ENCODE measurements at places on chromosomes 4 and X.

- no peak for DNase-seq
These were observed 242.1 kb downstream of the ADAMTS3 start for GRCh38 chr4:72326692-72327632.

DNA sequence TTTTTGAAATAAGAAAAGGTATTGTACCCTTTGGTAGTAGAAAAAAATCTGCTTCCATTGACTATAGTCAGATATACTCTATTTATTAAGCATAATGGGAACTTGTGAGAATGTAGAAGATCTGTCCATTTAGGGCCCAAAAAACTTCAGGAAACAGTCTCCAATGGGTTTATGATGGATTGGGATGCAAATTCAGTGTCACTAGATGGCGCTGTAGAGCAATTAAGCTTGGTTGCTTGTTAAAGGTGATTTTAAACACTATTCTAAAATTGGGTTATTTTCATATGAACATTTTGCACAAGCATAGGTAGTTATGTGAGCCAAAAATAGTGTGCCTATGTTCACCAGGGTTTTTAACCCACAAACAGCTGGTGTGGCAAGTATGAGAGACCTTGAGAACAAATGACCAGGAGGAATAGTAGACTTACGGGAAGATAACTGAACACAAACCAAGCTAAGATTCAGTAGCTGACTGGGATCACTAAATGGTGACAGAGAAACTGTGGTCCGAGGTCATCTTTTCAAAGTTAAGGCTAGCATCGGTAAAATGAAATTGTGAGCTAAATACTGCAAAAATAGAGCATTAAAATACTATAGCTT is 80.3 kb upstream of the LSM6 start:
- DNase-seq, result no peak

DNA sequence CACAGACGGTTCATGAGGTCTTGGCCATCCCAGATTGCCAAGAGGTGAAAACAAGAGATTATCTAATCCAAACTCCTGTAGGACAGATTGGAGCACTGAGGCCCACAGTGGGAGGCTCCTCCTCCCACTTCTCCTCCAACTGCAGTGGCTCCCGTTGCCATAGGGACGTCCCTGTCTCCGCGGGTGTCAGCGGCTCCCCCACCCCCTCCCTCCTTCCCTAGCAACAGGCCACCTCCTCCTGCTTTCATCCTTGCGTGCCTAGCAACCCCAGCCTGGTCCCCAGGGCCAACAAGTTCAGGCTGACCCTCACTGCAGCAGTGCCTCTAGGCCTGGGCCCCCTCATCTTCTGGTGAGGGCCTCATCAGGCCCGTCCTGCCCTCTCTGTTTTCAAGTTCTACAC is 6.8 kb upstream of the IQSEC2 start:
- no peak for DNase-seq

DNA sequence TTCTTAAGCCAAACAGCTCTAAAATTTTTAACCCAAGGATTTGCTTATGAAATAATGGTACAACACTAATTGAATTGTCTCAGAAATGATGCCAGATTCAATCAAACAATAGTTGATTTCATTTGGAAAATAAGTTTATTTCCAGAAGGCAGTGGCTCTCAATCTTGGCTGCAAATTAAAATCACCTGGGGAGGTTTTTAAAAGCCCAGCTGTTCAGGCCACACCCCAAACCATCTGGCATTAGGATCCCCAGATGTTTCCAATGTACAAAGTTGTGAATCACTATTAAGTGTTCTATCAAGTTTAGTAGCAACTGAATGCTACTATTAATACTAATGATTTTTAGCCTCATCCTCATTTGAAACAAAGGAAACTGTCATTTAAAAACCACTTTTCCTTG is 22.2 kb downstream of the TMEM184C start:
- no peak for DNase-seq

- DNase-seq, result no peak
These were observed 9.9 kb downstream of the CHIC2 start for GRCh38 chr4:54054501-54054900.

- no peak for DNase-seq
These were observed 30.4 kb downstream of the FGFR3 start for GRCh38 chr4:1823545-1823932.

- no peak for DNase-seq
These were observed 103.9 kb upstream of the MAOA start for GRCh38 chrX:43552156-43552555.

- DNase-seq, result no peak
These were observed 64.9 kb upstream of the SCOC start for GRCh38 chr4:140308366-140309123.

DNA sequence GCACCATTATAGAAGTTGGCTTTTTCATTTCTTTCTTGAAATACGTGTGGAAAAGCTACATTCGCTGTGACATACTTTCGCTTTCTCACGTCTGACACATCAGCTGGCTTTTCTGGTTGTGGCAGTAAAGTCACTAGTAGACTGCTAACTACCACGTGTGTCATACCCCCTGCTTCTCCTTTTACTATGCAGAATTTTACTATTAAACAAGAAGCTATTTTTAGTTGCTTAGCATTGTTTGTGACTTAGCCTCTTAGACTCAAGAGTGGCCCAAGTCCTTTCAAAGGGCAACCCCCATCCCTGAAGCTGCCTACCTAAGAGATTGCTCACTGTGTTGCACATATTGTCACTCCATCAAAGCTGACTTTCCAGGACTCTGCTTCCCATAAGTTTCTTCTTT is 2.1 kb upstream of the IL2 start:
- no peak for DNase-seq

- DNase-seq, result no peak
These were observed 186.2 kb upstream of the TBL1X start for GRCh38 chrX:9278475-9279233.

- DNase-seq, result no peak
These were observed 25.8 kb upstream of the AMELX start for GRCh38 chrX:11267425-11267824.

DNA sequence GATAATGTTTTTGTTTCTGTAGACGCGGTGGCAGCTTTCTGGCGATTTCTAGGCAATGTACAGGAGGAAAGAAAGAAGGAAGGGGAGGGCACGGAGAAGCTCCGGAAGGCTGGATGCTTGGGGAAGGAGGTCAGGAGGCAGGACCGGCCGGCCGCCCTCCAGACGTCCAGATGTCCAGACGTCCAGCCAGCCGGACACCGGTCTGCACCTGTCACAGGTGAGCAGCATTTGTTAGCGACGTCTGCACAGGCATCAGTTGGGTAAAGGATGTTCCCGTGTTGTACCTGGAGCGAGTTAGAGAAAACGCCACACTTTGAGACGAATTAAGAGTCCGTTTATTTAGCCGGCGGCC is 90.0 kb upstream of the PPP2R3B start:
- no peak for DNase-seq

DNA sequence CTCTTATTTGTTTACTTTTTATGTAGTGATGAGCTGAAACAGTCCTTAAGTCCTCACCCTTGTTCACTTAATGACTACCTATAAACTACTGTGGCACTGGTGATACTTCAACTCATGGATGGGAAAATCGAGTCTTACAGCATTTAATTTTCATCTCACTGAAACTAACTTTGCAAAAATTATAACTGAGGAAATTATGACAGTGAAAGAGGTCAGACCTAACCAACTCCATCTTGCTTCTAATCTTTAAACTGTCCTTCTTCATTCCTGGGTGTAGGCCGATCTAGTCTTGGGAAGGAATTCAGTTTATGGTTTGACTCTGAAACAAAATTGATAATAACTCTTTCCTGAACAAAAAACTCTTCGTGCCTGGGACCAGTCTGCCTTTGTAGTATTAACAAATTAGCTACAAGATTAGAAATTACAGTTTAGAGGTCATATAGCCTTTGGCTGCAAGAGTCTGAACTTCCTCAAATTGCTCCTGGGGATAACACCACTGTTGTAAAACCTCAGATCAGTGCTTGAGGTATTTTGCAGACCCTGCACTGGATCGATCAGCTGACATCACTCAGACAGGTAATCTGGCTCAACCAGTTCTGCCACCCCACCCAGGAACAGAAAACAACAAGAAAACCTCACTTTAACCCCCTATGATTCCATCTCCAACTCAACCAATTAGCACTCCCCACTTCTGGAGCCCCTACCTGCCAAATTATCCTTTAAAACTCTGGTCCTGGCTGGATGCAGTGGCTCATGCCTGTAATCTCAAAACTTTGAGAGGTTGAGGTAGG is 995.7 kb upstream of the PRKX start:
- no peak for DNase-seq

DNA sequence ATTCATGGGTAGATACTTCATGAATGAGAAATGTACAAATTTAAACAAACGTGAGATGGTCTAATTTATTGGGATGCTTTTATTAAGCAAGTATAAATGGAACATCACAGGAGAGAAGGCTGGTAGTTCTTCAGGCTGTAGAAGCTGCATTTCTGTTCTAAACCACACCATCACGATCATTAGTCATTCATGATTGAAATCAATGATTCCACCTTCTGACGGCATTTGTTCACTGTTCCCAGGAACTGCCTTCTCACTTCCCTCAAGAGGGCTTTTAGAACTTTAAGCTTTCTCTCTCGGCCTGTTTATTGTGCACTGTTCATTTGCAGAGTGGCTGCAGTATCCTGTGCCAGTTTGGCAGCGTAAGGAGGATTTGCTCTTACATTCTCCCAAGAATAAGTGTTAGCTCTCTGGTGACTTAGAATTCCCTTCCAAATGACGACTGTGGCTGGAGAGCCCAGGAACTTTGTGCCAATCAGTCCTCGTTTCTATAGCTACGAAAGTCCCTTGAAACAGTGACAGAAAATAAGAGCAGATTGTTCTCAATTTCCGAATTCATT is 54.7 kb downstream of the MFAP3L start:
- DNase-seq, result no peak

DNA sequence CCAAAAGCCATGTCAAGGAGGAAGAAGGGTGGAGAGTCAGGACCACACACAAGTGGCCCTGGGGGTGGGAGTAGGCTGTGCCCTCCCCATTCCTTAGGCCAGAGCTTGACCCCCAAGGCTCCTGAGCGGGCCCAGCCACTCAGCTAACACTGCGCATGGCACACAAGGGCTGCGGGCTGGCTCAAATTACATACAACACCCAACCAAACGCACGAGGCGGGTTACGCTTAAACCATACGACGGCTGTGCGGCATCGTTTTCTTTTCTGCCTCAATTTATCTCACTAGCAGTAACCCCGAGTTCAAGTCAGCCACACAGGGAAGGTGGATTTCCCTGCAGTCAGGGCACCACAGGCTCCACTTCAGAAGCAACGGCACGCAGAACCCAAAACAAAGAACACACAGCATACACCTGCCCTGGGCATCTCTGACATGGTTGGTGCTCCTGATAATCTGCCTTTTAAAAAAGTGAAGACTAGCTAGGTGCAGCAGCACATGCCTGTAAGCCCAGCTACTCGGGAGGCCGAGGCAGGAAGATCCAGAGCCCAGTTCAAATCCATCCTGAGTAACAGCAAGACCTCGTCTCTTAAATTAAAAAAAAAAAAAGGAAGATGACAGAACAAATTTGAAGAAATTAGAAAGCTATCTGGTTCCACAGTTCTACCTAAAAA is 2.9 kb downstream of the GAK start:
- DNase-seq, result no peak

- DNase-seq, result no peak
These were observed 121.2 kb downstream of the TBCK start for GRCh38 chr4:106194801-106195200.

GRCh38 chr4:113893546-113893945 is 85.9 kb downstream of the ARSJ start:
- no peak for DNase-seq

DNA sequence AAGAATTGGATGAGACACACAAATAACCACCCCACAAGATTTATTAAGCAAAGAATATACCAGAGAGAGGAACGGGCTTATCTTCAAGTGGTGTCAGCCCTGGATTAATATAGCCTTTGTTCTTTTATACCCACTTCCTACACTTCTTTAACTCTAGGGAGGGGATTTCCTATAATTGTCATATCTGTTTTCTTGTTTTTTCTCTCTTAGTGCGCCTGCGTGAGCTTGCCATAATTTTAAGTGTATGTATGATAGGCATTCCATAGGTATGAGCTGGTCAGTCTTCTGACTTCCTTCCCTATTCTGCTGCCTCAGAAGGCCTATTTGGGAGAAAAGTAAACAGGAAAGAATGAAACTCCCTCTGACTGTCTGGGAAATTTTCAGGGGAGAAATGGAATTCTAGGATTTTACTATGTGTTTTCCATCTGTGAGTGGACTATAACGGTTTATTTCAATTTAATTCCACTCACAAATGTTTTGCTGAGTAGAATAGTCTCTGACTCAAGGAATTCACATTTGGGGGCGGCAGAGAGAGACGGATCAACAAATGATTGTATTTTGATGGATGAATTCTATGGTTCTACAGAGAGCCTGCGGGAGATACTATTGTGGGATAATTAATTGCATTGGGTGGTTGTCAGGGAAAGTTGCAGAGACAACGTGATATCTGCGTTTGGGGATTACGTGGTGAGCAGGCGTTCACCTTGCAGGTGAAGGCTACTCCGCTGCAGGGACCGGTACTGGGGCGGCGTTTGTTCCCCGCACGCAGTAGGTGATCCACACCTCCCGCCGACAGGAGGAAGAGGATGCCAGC is 626 bp upstream of the CEP135 start:
- DNase-seq, result peak; percentile 36

GRCh38 chr4:5800496-5800895 is 89.5 kb downstream of the EVC start:
- DNase-seq, result no peak

DNA sequence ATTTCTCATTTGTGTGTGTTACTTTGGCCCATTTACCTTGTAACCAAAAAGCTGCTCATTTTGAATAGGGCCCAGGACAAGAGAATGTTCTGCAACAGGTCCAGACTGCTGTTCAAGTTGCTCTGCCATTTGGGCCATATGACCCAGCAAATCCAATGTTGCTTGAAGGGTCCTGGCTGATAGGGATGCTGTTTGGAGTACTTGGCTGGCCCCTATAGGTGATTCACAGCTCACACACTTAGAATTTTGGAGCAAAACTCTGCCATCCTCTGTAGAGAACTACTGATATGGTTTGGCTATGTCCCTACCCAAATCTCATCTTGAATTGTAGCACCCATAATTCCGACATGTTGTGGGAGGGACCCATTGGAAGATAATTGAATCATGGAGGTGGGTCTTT is 131.5 kb downstream of the AASDH start:
- DNase-seq, result no peak

GRCh38 chr4:77852892-77853495 is 9.6 kb upstream of the MRPL1 start:
- DNase-seq, result peak; percentile 56

- peak; percentile 26 for DNase-seq
These were observed 29.2 kb upstream of the MXD4 start for GRCh38 chr4:2290974-2291704.

GRCh38 chrX:69110116-69110530 is 55.1 kb downstream of the PJA1 start:
- DNase-seq, result no peak

GRCh38 chr4:142040043-142040442 is 403.7 kb downstream of the IL15 start:
- no peak for DNase-seq

GRCh38 chrX:38552721-38553120 is 8.6 kb upstream of the TSPAN7 start:
- DNase-seq, result no peak

GRCh38 chrX:29231800-29232199 is 644.6 kb downstream of the IL1RAPL1 start:
- DNase-seq, result no peak

All from stimulated activated naive B cell treated with anti-CD40 and anti-IgM and Interleukin-4, amounts not matched to agents 10 μg/mL and 1 μg/mL and 100 μg/mL, for 72 hours (primary cell).